ENCODE measurements at places on chromosomes 7 and 10. TPM values are rescaled to one million over a fixed set of nuclear protein-coding genes. Genes with fewer than 3 reads are reported as not detected.

CSTF2T gene
- 14.2 TPM for total RNA-seq

STOX1 gene
- total RNA-seq, result 0.22 TPM

RHOBTB1 gene
- 58.9 TPM for total RNA-seq

LIPM gene
- not detected for total RNA-seq

C7orf33 gene
- not detected for total RNA-seq

LEP gene
- total RNA-seq, result under 0.01 TPM

CFTR gene
- under 0.01 TPM for total RNA-seq

CLEC2L gene
- not detected for total RNA-seq

HMX3 gene
- total RNA-seq, result not detected

MORN4 gene
- total RNA-seq, result 1.6 TPM

VWDE gene
- total RNA-seq, result not detected

HOXA4 gene
- total RNA-seq, result 0.43 TPM

SLC29A4 gene
- 0.43 TPM for total RNA-seq

SFXN3 gene
- 64.4 TPM for total RNA-seq

CLCN1 gene
- total RNA-seq, result not detected

NAT16 gene
- total RNA-seq, result not detected

TLX1 gene
- total RNA-seq, result not detected

SPDYE11 gene
- total RNA-seq, result not detected

ITIH5 gene
- total RNA-seq, result 4.2 TPM

BTBD16 gene
- total RNA-seq, result not detected

SRGN gene
- total RNA-seq, result 0.39 TPM

PPP1R9A gene
- 1.6 TPM for total RNA-seq

NPTX2 gene
- 0.22 TPM for total RNA-seq

PON2 gene
- 130 TPM for total RNA-seq

ERLIN1 gene
- 19.6 TPM for total RNA-seq

GJD4 gene
- total RNA-seq, result not detected

C7orf57 gene
- total RNA-seq, result 0.39 TPM

MMRN2 gene
- 1.3 TPM for total RNA-seq

TRPV5 gene
- under 0.01 TPM for total RNA-seq

RFC2 gene
- total RNA-seq, result 22.0 TPM

ANKRD2 gene
- total RNA-seq, result 5.4 TPM

MBL2 gene
- total RNA-seq, result not detected

FAM13C gene
- total RNA-seq, result not detected

DKK1 gene
- total RNA-seq, result 40.0 TPM

TMEM270 gene
- total RNA-seq, result not detected

STRIP2 gene
- 1.6 TPM for total RNA-seq

ACHE gene
- total RNA-seq, result 1.5 TPM

CNTNAP2 gene
- total RNA-seq, result not detected
